ENCODE measurements at places on chromosomes 3 and 15. TPM values are rescaled to one million over a fixed set of nuclear protein-coding genes. Genes with fewer than 3 reads are reported as not detected.
A peak's percentile ranks its signal among the peaks of the same experiment; 100 is the strongest.

The CFAP100 gene
- not detected for total RNA-seq

DNA sequence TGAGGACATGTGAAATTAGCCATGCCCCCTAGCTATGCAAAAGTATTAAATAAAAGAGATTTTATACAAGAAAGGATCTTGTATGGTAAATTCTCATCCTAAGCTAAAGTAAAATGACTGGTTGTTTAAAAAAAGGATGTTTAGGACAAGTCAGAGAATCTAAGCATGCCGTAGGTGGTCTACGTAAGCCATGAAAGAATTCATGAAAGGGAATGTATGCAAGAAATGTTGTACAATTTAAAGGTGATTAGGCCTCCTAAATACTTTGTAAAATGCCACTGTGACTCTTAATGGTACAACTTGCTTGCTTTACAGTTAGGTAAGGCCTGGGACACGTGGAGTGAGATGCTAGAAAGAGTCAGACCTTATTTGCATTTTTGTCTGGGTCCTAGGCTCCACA is 209.0 kb downstream of the EFHB start:
- DNase-seq, result peak; percentile 1

The ACP3 gene
- total RNA-seq, result 0.80 TPM

GRCh38 chr3:21462141-21462540 is 288.9 kb downstream of the ZNF385D start:
- no peak for DNase-seq

GRCh38 chr3:15536856-15537255 is 15.3 kb upstream of the COLQ start:
- DNase-seq, result no peak

The ZPLD1 gene
- 1.1 TPM for total RNA-seq

- no peak for DNase-seq
These were observed 9.7 kb upstream of the CALML4 start for GRCh38 chr15:68214838-68215254.

DNA sequence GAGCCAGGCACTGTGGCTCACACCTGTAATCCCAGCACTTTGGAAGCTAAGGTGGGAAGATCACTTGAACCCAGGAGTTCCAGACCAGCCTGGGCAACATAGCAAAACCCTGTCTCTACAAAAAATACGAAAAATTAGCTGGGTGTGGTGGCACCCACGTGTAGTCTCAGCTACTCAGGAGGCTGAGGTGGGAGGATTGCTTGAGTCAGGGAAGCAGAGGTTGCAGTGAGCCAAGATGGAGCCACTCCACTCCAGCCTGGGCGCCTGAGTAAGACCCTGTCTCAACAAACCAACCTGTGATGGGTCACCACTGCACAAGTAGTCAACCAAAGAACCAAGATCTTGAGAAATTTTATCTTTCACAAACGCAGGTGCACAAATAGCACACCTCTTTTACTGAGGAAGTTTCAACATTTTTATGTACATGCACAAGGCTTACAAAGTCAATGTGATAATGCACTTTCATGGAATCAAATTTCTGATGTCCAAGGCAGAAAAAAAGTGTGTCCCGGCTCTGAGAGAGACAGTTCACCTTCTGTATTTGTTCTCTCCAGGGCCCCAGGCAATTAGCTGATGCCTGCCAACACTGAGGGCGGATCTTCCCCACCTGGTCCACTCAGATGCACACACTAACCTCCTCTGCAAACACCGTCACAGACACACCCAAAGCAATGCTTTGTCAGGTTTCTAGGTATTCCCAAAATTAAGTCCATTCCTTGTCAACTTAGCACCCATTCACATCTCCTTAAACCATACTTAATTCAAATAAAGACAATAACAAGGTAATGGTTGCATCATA is 12.4 kb downstream of the ACAA1 start:
- DNase-seq, result no peak

Measured in LHCN-M2 (cell line).